ENCODE measurements at places on chromosomes 5 and 9.

DNA sequence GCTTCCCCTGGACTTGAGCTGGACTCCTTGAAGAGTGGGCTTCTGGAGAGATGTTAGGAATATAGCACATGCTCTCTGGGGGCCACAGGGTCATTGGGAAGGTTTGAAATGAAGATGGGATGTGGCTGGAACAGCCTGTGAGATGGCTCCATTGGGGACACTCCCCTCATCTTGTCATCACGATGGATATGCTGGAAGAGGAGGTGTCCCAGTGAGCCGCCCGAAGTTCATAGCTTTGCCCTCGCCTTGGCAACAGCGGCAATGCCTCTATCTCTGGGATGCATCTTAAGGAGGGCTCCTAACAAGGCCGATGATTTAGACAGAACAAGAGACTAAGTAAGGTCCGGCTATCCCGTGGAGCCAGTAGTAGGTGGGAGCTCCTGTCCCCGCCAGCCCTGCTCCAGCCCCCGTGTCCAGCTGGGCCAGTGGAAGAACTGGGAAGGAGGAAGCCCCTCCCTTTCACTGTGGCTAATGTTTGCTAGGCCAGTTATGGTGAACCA is 23.9 kb downstream of the AMBP start:
- no peak for DNase-seq

- DNase-seq = no peak
Observed at GRCh38 chr5:81789033-81789432, 38.1 kb upstream of the SSBP2 start.

GRCh38 chr5:158513490-158514318 is 586.0 kb downstream of the EBF1 start:
- DNase-seq = no peak

DNA sequence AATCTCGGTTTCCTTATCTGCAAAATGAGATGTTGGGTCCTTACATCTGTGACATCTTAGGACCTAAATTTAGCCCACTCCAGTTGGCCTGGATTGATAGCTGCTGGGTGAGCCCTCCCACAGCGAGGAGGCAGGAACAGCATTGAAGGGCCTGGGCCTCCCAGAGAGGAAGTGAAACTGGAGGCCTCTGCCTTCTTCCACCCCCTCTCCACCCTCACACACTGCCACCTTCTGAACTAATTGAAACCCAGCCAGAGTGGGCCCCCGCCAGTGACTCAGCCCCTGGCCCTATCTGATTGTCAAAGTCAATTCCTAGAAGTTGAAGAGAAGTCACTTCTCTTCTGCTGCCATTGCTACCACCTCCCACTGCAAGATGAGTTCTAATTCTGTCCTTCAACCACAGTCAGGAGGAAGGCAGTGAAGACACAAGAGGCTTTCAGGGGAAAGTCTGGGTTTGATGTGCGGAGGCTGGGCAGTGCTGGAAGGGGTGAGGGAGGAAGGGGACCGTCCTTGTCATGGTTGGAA is 55.2 kb upstream of the NEK6 start:
- peak; percentile 60 for DNase-seq

DNA sequence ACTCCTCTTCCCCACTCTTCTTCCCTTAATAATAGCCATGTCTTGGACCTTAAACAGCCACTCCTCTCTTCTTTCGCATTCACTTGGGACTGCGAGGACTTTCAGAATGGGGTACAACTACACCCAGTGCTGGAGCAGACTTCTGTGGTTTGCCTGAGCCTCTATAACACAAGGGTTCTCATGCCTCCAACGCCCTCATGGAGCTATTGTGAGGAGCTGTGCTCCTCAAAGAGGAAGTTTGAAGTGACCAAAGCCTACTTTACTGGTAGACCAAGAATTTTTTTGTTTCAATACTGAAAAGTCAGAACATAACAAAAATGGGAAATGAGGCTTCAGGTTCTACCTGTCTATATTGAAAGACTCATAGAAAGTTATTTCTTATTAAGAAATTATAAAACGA is 316.4 kb downstream of the PIK3R1 start:
- no peak for DNase-seq

DNA sequence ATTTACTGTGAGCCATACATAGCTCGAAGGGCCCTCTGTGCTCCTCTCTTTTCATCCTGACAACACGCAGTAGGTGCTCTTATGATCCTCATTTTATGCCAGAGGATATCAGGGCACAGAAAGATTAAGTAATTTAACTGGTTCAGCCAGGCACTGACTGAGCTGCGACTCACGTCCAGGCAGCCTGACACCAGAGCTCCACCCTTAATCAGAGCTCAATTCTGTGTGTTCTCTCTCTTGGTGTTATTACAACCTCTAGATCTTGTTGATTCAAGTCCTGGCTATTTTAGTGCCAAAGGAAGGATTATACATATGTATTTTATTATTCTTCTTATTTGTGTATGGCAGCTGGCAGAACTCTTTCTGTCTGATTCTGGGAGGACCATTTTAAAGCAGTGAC is 59.7 kb downstream of the OSMR start:
- DNase-seq = no peak

DNA sequence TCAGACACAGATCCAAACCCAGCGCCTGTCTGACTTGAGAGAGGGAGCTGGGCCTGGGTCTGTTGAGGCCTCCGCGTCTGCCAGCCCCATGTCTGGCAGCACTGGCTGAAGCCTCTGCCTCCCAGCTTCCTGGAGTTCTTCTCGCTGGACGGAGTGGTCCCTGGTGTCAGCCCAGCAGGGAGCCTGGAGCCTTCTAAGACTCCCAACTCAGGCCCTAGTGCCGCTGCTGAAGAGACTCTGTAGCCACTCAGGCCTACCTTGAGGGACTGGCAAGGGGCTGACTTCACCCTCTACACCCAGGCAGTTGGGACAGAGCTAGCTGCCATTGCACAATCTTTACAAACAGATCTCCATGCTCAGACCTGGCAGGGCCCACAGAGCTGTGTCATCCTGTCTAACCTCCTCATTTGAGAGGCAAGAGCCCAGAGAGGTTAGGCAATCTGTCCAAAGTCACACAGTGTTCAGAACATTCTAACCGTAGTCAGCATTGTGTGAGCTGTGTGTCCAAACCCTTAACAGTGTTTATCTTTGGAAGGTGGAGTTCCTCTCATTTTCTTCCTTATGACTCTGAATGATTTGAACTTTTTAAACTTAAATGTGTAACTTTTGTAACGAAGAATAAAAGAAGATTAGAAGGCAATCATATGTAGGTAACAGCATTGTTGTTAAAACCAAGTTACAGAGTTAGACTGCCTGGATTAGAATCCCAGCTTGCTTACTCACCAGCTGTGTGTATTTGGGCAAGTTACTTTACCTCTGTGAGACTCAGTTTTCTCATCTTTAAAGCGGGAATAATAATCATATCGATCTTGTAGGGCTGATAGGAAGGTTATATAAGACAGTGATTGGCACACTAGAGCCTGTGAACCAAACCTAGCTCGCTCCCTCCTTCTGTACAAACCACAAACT is 4.6 kb upstream of the DUSP1 start:
- no peak for DNase-seq

- DNase-seq = peak; percentile 44
Observed at GRCh38 chr5:131379723-131380122, 115.9 kb downstream of the CDC42SE2 start.

GRCh38 chr5:134106991-134107701 is 7.3 kb upstream of the TCF7 start:
- DNase-seq = no peak

DNA sequence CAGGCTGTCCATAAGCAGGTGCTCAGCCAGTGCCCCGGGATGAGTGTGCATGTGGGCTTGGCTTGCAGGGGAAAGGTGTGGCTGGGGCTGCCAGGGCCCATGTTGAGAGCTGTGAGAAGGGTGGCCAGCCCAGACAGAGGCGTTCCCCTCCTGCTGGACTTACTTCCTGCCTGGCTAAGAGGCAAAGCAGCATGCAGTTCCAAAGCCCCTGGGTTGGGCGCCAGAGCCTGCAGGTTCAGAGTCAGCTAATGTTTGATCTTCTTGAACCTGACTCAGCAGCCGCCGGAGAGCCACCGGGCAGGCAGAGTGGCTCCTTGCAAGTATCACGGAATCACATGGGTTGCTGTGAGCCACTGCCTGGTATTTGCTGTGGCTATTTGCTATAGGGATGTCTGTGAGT is 168.4 kb upstream of the MAP1B start:
- no peak for DNase-seq

- DNase-seq = no peak
Observed at GRCh38 chr5:14663734-14664269, 716 bp upstream of the OTULIN start.

DNA sequence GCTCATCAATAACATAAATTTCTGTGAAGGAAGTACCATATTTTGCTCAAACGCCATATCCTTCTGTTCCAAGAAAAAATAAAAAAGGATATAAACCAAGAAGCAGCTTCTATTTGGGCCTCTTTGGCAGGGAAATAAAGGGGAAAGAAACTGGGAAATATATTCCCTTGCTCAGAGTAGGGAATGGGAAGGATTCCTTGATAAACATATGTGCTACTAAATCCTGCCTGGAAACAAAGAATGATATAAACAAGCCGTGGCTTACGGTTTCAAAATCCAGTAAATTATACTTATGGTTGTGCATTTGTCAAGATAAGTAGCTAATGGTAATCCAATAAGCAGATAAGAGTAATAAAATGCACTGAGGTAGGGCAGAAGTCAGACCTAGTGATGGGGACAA is 481.6 kb downstream of the NTRK2 start:
- DNase-seq = no peak

- no peak for DNase-seq
Observed at GRCh38 chr9:136050266-136050700, 44.8 kb downstream of the NACC2 start.

- no peak for DNase-seq
Observed at GRCh38 chr5:12322042-12322441, 417.8 kb upstream of the CTNND2 start.

DNA sequence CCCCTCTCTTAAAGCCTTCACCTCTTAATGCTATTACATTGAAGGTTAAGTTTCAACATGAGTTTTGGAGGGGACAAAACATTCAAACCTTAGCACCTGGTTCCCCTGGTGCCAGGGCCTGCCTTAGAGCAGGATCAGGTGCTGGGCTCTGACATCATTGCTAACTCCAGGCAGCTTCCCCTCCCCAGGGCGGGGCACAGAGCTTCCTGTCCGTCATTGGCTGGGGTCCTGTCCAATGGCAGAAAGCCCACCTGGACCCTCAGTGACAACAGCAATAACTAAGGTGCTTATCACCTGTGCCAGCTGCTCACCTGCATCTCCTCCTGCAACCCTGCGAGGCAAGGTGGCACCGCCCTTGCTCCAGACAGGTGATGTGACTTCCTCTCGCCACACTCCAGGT is 177.4 kb downstream of the NSG2 start:
- DNase-seq = no peak

DNA sequence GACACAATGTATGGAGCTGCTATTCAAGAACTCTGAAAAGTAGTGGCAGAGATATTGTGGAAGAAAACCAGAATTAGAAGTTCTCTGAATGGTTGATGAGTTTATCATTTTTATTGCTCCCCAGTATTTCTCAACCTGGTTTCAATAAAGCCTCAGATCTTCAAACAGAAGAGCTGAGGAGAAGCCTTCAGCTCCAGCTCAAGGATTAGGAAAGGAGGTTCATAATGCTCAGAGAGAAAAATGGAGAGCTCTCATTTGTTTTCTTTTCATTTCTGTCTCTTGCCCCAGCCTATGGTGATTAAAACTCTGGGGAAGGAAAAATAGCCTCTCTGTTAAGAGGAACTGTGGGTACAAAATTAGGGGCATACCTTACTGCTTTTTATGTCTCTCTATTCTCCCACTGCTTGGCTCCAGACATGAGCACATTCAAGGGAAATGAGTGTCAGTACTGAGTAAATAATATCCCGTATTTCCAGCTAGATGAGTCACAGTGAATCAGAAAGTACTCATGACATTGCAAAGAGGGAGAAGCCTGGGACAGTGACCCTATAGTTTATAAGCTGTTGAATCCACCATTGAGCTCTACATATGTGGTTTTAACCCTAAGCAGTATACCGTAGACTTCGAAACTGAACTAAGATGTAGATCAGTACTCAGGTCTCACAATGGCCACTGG is 138.1 kb downstream of the EMB start:
- no peak for DNase-seq

GRCh38 chr9:32596936-32597335 is 24.0 kb upstream of the NDUFB6 start:
- DNase-seq = no peak
